Activated naive CD4-positive, alpha-beta T cell (primary cell): ENCODE measurements at places on chromosomes 16 and 17.

GRCh38 chr16:65675161-65675560 is 553.3 kb upstream of the CDH11 start:
- DNase-seq, result no peak

GRCh38 chr17:6525141-6525540 is 31.2 kb downstream of the PITPNM3 start:
- no peak for DNase-seq

DNA sequence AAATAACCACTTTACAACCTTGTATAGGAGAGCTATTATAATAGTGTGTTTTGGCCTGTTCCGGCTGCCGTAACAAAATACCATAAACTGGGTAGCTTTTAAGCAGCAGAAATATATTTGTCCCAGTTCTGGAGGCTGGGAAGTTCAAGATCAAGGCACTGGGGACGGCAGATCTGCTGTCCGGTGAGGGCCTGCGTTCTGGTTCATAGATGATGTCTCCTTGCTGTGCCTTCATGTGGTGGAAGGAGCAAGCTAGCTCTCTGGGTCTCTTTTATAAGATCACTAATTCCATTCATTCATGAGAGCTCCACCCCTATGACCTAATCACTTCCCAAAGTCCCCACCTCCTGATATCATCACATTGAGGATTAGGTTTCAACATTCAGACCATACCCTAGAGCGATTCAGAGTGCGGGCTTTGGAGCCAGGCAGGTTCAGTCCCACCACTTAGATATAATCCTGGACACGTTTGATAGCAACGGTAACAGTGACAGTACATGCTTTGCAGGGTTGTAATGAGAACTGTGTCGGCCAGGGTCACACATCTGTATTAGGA is 76.2 kb upstream of the ZFHX3 start:
- no peak for DNase-seq

GRCh38 chr17:69451416-69452394 is 37.2 kb downstream of the MAP2K6 start:
- DNase-seq, result no peak

GRCh38 chr16:70746040-70746707 is 54.8 kb downstream of the VAC14 start:
- no peak for DNase-seq

GRCh38 chr17:58447039-58447975 is 30.0 kb upstream of the RNF43 start:
- peak; percentile 29 for DNase-seq

DNA sequence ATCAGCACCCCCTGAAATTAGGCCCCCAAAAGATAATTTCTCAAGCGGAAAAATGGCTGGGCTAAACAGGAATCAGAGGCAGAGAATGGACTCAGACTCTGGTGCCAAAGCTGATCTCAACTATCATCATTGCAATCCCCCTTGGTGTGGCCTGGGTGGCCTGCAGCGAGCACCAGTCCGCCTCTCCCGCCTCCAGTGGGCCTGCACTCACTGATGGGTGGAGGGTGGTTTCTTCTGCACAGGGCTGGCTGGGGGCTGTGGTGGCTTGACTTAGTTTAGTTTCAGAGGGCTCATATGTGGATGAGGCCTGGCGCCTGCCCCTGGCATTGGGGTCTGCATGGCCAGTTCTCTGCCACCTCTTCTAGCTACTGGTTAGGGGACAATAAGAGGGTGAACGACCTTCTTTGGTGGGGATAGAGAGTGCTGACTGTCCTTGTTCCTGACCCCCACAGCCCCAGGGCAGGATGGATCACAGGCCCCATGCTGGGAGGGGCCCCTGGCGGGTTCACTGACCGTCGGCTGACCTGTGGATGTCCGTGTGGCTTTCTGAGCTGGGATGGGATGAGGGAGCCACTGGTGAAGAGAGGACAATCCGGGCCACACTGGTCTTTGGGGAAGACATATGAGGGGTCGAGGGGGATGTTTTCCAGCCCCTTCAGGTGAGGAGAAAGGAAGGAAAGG is 62.7 kb downstream of the SNX20 start:
- DNase-seq, result no peak
